ENCODE measurements at places on chromosomes 1 and 21.

GRCh38 chr1:168092566-168093355 is 44.0 kb downstream of the GPR161 start:
- no peak for DNase-seq

DNA sequence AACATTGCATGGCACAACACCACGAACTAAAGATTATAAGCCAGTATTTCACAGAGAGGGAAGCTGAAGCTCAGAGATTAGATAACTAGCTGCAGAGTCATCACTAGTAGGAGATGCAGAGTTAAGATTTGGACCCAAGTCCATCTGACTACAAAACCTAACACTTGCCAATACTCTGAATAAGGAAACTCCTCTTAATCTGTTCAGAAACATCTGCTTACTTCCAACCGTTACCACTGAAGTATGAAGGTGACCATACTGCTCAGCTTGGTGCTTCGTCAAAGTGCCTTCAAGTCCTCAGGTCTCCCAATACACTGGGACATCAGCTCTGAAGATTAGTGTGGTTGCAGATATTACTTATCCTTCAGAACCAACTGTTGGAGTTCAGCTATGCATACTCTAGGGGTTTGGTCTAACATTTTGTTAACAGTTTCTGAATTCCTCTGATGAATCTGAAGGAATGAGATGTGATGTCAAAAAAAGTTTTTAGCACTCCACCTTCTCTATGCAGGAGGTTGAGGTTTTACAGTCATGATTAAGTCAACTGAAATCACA is 179.6 kb downstream of the TPR start:
- DNase-seq = no peak

GRCh38 chr1:6827630-6828165 is 42.4 kb downstream of the CAMTA1 start:
- no peak for DNase-seq

DNA sequence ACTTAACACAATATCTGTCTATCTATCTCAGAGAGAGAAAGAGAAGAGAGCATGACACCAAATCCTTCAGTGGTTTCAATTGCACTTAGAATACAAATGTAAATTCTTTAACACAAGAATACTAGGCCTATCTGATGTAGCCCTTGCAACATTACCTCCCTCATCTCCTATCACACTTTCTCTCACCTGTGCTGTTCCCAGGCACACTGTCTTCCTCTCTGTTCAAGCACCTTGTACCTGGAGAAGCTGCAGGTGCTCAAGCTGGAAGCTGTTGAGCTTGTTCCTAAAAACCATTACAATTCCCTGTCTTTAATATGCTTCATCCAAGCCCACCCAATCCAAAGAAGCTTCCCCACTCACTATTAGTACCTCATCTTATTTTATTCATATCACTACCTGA is 97.0 kb downstream of the GDAP2 start:
- DNase-seq = no peak

DNA sequence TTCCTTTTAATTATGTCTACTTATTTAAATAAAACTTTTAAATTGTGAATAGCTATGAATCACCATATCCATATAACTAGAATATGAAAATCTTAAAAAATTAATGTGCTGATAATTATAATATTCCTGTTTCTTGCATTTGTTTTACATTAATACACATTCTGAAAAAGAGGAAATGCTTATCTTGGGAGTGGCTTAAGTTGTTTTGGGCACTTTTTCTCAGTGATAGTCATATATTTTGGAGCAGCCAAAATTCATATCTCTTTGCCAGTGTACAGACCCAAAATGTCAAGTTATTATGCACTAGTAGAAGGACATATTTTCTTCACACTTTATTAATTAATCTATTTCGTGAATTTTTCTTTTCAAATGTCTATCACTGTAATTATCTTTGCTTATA is 838.5 kb downstream of the USP25 start:
- DNase-seq = no peak

- no peak for DNase-seq
Observed at GRCh38 chr21:41615613-41616012, 107.7 kb upstream of the TMPRSS2 start.

Data from activated T-cell treated with anti-CD3 and anti-CD28 coated beads for 24 hours (primary cell).